Stimulated activated CD8-positive, alpha-beta memory T cell treated with anti-CD3 and anti-CD28 coated beads, Interleukin-15, amount 100 ng/mL, for 4 hours (primary cell): ENCODE measurements at places on chromosomes 4 and X.

DNA sequence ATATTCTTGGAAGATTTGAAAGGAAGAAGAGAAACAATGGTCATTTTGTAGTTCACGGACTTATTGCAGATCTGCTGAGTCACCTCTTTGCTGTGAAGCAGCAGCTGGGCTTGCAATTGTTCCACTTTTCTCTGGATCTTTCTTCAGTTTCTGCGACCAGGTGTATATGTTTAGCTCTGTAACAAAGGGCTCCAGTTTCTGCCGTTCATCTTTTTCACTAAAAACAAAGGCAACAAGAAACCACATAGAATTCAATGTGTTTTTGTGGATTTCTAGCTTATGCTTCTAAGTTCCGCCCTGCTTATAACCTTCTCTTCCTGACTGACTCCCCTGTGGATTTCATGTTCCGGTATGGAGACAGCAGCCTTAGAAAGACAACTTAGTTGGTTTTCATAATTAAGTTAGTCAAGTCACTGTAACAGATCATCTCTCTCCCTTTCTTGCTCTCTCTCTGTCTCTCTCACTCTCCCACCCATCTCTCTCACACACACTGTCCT, 121.6 kb upstream of the EPHA5 start:
- DNase-seq = no peak

DNA sequence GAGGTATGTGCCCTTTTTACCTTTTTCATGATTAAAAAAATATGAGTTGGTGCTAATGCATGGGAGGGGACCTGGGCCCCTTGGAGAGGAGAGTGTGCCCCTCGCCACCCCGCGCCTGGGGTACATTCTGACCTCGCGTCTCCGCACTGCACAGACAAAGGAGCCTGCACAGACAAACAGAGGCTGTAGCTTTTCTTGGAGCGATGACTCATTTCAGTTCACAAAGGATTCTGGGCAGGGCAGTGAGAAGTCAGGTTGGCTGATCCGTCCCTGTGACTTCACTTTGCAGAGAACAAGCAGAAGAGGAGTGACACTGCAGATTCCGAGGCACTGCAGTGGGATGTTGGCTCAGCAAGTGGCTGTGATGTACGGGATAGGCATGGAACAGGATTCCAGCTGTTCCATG, 82.9 kb downstream of the STOX2 start:
- DNase-seq = no peak

DNA sequence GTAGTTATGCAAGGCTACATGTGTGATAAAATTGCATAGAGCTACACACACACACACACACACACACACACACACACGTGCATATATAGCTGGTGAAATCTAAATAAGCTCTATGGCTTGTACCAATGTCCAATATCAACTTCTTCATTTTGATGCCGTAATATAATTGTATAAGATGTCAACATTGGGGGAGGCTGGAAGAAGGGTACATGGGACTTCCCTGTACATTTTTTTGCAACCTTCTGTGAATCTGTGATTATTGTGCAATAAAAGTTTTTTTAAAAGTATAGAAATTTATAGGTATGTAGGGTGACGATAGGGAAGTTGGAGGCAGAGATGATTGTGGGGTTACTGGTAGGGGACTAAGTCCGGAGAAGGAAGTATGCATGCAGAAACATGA, 105.5 kb downstream of the HDAC8 start:
- DNase-seq = no peak

GRCh38 chrX:16103625-16104024, 19.7 kb upstream of the GRPR start:
- no peak for DNase-seq

DNA sequence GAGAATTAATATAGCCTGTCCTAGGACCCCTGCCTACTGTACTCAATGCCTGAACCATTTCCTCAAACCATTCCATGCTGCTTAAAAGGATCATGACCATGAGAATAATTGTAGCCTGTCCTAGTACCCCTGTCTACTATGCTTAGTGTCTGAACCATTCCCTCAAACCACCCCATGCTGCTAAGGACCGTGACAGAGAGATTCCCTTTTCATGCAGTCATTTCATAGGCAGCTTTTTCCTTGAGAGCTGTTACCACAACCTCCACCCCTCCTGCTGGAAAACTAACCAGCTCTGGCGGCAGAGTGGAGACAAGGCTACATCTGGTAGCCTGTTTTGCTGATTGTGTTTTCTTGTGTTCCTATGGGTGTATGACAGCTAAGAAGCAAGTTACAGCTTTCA, 174.9 kb upstream of the SMARCAD1 start:
- DNase-seq = no peak

DNA sequence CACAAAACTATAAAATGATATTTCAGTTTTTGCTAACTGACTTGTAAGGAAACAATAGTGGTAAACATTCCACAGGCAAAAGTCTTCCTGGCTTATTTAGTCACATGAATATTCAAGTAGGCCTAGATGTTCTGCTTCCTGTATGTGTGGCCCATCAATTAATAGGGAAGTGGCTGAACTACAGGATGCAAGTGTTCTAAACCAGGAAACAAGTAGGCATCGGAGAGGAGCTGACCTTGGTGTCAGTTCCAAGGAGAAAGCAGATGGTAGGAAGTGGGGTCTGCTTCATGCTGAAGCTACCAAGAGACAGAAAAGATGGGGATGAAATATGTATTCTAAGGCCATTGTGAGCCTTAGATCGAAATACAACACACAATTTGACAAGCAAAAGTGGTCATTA, 149.7 kb downstream of the ANTXR2 start:
- no peak for DNase-seq

- no peak for DNase-seq
These were observed 4.9 kb upstream of the CPLX1 start for GRCh38 chr4:830601-831482.

GRCh38 chr4:156053174-156053573, 99.5 kb upstream of the CTSO start:
- no peak for DNase-seq

DNA sequence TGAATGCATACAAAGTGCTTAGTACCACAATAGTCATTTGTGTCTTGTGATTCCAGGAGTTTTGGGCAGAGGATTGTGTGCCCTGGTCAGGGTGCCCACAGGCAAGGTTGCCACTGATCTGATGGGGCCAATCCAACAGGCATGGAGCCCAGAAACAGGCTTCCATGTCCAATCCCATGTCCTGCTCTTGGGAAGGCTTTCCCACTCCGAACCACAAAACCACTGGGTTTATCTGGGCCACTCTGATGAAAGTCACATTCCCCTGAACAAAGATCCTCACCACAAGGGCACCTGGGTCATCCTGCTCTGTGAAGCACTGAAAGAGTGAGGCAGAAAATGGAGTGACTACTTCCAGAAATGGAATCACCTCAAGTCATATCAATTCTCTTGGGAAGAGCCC, 96.9 kb downstream of the MAMLD1 start:
- DNase-seq = no peak

DNA sequence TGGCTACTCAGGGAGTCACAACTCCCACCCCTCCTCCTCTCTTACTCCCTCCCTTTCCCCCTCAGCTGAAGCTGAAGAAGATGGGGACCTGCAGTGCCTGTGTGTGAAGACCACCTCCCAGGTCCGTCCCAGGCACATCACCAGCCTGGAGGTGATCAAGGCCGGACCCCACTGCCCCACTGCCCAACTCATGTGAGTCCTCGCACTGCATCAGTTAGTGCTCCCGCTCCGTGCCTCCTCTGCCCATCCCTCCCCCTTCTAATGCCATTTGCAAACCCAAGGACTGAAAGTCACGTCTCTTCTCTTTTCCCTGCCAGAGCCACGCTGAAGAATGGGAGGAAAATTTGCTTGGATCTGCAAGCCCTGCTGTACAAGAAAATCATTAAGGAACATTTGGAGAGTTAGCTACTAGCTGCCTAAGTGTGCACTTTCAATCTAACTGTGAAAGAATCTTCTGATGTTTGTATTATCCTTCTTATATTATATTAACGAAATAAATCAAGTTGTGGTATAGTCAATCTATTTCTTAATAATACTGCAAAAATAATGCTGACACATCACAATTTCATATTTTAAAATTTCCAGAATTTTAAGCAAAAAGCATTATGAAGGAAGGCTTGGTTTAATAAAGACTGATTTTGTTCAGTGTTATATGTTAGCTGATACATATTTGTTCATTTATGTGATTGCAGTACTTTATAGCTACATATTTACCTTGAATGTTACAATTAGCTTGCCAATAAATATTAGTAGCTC, 800 bp downstream of the PF4V1 start:
- DNase-seq = no peak

GRCh38 chrX:107736781-107737531, 38.6 kb downstream of the TSC22D3 start:
- no peak for DNase-seq

DNA sequence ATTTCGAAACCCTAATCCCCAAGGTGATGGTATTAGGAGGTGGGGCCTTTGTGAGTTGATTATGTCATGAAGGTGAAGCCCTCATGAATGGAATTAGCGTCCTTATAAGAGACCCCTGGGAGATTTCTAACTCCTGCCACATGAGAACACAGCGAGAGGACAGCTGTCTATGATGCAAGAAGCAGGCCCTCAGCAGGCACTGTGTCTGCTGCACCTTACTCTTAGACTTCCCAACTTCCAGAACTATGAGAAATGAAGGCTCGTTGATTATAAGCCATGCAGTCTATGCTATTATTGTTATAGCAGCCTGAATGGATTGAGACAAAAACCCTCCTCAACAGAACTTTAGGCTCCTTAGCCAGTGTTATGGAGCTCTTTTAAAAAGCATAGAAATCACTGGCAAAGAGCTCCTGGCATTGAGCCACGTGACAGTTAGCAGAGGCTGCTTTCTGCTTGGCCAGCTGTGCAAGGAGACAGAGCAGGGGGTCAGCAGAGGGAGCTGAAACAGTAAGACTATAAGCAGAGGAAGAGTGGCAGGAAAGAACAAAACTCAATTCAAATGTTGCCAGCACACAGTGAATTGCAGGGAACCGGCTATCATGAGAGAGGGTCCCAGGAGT, 219.2 kb upstream of the FAT1 start:
- no peak for DNase-seq

GRCh38 chr4:16827794-16828724, 70.4 kb downstream of the LDB2 start:
- no peak for DNase-seq

DNA sequence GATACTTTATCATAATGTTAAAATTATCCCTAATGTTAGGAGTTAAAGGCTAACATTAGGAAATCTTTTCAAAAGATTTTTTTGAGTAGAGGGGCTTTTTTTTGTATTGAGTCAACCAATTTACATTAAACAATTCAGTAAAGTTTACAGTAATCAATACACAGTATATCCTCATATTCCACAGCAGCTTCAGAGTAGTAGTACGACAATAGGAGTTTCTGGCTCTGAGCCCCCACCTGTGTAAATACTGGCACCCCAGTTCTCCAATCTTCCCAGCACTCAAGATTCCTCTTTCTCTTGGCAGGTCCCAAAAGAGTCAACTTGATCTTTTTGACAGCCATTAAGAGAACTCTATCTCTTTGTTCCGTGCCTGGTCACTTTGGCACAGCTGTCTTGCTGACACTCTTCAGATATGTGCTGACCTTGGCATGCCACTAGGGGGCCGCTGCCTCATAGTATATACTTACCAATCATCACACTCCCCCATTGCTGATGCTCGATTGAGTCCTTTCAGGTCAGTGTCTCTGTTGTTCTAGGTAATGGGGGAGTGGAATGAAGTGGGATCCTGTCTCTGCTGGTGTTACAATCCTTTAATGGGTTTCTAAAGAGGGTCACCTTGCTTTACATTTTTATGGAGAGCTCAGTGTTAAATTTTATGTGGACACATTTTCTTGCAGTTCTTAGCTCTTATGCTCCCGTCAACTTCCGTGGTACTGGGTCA, 19.5 kb upstream of the CCNI start:
- DNase-seq = peak; percentile 51

DNA sequence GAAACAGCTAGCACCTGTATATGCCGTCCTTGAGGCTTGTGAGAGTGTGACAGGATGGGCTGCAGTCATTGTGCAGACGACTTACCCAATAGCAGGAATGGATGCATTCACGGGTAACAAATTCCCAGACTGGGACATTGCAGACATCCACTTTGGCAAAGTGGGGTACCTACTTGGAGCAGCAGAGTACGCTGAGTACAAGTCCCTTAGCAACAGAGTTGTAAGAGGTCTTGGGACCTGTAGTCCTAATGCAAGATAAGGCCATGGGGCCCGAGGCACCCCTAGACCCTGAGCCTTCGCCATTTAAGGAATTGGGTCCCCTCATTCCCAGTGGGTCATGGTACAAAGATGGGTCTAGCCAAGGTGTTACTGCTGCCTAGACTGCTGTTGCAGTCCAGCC, 55.4 kb upstream of the CCDC149 start:
- no peak for DNase-seq

DNA sequence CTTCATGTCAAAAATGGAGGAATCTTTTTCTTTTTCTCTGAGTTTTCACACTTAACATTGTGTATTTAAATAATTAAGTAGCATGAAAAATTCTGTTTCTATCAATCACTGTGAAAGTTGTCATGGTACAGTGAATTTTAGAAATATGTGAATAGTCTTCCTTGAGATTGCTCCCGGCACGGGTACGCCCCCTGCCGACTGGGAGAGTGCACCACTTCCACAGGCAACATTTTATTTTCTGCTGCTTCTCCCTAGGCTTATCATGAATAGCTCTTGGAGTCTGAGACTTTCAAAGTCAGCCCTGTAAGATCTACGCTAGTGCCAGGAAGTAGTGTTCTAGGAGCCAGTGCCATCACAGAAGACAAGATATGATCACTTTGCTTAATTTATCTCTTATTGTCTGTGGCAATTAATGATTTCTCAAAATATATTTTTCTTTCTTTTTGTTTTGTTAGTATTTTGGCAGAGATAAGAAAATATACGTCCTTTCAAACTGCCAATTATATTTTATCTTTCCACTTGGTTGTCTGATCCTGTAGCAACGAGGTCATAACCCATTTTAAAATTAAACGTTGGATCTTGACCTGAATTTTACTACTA, 763.8 kb upstream of the AADAT start:
- DNase-seq = no peak

GRCh38 chr4:6196871-6197270, 3.5 kb downstream of the JAKMIP1 start:
- no peak for DNase-seq
